Activated CD8-positive, alpha-beta memory T cell treated with anti-CD3 and anti-CD28 coated beads, Interleukin-2, amount 50 U/mL, for 48 hours (primary cell): ENCODE measurements at places on chromosomes 5 and 9.

DNA sequence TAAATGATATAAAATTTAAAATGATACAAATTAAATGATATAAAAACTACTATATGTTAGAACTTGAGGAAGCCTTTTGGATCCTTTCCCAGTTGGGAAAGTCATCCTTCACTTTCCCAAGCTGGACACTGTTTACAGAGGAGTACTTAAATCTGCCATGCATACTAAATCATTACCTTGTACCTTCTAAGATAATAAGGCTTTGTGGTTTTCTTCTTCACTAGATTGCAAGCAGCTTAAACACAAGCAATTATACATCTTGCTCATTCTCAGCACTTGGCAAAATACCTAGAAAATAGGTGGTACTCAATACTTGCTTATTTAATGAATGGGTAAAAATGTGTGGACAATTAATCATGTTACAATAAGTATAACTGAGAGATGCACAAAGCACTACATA is 666.8 kb downstream of the PTPRD start:
- no peak for DNase-seq

DNA sequence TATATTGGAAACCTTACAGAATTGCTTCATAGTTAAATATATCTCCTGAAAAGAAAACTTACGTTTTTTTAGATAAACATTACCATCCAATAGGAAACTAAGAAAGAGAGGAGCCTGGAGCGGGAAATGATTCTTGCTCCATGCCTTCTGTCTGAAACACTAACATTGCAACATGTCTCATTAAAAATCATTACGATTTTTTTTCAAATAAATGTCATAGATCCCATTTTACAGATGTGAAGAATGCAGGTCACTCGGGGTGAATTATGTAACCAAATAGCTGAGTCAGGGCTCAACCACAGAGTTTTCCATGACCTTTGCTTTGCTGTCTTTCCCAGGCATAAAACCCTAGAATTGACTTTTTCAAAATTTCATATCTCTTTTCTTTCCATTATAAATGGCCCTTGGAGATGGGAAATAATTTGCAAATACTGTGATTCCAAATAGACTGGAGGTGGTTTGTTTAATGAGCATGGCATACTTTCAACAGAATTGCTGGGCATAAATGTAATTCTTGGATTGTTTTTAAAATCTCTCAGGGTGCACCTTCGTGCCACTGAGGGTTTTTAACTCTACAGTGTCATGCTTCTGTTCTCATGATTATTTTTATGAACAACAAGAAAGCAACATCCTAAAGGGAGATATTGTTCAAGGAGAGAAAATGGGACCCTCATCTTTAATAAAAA is 302.8 kb downstream of the EBF1 start:
- no peak for DNase-seq

GRCh38 chr5:149113669-149114068 is 27.6 kb upstream of the ABLIM3 start:
- DNase-seq, result no peak

DNA sequence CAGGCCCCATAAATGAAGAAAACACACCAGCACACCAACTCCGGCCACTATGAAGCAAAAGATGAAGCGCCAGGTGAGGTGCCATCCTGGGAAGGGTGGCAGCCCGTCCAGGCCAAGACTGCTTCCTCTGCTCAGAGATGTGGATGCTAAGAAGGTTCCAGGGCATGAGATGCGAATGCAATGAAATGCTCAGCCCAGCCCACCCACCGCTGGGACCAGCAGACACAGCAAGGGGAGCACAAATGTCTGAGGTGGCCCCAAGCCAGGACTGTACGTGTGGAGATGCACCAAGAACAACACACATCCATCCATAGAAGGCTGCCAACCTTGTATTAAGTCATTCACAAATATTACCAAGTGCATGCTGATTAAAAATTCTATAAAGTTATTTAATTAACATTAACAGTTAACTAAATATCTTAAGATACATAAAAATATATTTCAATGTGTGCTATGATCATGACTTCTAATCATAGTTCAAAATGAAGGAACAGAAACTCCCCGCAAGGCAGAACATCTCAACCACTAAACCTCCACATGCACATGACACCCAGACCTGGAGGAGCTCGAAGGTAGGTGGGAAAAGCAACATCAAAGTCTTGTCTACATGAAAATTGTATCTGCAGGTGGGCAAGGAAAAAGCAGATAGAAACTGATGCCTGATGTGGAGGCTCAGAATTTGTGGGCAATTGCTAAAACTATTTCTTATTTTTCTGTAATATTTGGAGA is 43.7 kb downstream of the BICD2 start:
- no peak for DNase-seq

GRCh38 chr5:136236479-136237083 is 43.6 kb upstream of the SMIM32 start:
- DNase-seq, result no peak

DNA sequence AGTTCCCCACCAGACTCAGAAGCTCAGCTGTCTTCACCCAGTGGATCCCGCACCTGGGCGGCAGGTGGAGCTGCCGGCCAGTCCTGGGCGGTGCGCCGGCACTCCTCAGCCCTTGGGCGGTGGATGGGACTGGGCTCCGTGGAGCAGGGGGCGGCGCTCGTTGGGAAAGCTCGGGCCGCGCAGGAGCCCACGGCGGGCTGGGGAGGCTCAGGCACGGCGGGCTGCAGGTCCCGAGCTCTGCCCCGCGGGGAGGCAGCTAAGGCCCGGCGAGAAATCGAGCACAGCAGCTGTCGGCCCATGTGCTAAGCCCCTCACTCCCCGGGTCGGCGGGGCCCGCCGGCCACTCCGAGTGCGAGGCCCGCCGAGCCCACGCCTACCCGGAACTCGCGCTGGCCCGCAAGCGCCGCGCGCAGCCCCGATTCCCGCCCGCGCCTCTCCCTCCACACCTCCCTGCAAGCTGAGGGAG is 560.0 kb downstream of the BRINP1 start:
- no peak for DNase-seq

GRCh38 chr5:131791866-131792265 is 5.0 kb downstream of the FNIP1 start:
- DNase-seq, result no peak

DNA sequence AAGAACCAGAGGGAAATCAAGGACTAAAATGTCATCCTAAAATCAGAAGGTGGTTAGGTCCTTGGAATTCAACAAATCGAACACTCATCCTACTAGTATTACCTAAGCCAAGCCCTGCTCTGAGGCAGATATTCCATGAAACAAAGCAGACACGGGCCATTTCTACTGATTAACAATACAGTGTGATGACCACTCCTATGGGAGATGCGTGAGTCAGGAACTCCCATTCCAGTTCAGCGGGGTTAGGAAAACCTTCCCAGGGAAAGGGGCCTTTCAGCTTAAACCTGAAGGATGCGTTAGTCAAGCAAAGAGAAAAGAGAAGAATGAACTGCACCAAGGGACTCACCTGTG is 117.8 kb upstream of the LHFPL2 start:
- no peak for DNase-seq

- DNase-seq, result no peak
Measured at GRCh38 chr5:5480481-5481111, 58.1 kb downstream of the ICE1 start.

- no peak for DNase-seq
Measured at GRCh38 chr5:124729720-124730359, 16.6 kb downstream of the ZNF608 start.

DNA sequence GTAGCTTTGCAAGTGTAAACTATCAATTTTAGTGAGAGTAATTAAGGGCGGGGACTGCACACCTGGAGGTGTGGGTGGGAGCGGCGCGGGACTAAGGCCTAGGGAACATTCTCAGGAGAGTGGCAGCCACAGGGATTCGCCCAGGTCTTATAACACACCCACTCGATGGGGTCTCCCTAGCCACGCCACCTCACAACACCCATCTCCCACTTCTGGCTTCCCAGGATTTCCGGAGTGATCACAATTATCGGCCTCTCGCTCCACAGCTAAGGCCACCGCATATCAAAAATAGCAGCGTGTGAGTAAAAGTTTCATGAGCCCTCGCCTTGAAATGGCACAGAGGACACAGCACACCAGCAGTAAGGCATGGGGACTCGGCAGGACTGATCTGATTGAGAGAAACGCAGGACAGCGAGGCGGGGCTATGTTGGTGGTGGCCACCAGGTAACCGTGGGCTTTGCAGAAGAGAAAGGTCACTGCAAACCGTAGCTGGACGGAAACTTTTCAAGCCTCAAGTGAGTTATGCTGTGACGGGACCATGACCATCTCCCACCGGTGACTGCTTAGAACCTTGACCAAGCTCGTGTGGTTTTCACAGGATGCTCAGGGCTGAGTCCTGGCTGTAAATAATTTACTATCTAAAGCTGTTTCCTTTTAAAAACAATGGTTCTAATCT is 1.1 kb upstream of the LPAR1 start:
- DNase-seq, result no peak

GRCh38 chr5:78360924-78361630 is 660 bp downstream of the SCAMP1 start:
- peak; percentile 82 for DNase-seq

- DNase-seq, result no peak
Measured at GRCh38 chr5:154755361-154756008, at the start of gene LARP1. TSS of gene LARP1 (plus strand) at chr5:154755377. CDS start at chr5:154755758, 381 bp downstream.

GRCh38 chr5:96633820-96634219 is 28.4 kb upstream of the CAST start:
- no peak for DNase-seq

- DNase-seq, result no peak
Measured at GRCh38 chr5:102106599-102106998, 189.5 kb downstream of the SLCO4C1 start.

GRCh38 chr5:134026521-134027287 is 21.9 kb upstream of the VDAC1 start:
- DNase-seq, result peak; percentile 70

DNA sequence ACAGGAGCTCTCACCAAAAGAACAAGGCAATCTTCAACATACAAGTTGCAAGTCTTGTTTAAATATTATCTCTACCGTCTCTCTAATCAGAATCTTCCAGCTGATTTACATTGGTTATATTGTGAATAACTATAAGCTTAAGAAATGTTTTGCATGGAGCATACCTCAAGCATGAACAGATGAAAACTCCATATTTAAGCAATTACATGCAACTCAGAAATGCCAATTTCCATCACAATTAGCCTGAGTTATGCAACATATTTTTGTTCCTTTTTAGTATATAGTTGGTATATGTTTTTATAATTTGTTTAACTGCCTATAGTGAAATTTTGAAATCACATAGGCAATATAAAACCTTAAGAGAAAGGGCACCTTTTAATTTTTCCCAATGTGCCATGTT is 142.5 kb downstream of the DENND1A start:
- DNase-seq, result no peak

DNA sequence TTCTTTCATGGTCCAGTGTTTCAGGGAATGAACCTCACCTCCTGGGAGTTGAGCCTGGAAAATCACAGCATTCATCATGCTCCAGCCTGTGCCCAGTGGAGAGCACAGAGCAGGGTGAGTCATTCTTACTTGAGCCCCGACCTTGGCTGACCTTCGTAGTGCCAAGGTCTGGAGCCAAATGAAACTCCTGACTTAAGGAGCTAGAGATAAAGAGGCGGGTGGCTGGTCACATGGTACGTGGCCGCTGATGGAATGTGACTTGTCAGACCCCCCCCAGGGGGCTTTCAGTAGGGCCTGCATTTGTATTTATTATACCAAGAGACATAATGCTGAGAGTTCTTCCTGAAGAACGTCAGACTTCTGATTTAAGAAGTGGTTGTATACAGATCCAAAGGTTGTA is 15.0 kb upstream of the PIP5K1B start:
- no peak for DNase-seq

DNA sequence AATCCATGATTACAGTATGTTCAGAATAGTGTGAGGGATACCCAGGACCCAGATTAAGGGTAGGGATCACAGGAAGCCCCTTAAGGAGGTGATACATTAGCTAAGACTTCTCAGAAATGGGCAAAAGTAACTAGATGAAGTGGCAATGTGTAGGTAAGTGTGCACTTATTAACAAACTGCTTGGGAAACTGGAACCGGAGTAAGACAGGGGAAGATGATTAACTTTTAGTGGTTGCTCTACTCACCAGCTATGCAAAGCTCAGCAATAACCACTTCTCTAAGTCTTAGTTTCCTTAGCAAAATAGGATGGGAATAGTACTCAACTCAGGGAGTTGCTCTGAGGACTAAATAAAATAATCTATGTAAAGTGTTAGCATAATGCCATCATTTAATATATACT is 182.2 kb downstream of the MCTP1 start:
- no peak for DNase-seq

DNA sequence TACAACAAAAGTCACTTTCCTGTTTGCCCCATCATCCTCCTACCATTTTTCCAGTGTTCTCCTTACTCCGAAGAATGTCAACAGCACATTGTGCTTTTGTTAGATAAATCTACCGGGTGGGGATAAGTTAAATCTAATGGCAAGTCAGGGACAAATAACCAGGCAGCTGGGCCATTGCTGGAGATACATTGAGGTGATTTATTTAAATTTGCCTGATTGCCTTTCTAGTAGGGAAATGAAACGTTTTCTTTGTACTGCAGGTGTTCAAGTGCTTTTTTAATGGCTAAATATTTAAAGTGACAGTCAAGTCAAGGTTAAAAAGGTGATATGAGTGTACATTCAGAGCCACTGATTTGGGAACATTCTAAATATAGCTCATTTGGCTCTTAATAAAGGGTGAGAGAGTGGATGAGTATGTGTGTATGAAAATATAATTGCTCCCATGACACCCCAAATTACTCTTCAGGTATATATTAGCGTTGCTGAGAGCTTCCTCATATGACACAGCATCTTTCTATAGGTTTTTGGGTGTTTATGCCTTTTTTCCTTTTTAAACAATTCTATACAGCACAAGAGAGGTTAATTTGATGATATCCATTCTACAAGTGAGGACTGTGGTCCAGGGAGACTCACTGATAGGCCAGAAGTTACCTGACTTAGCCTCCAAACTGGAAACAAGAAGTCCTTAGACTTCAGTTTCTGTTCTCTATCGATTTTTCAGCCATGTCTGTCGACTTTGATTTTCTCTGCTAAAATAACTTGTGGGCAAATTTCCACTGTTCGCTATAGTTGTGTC is 51.9 kb downstream of the DMRT2 start:
- no peak for DNase-seq

GRCh38 chr5:72711351-72711750 is 105.1 kb upstream of the TNPO1 start:
- no peak for DNase-seq

DNA sequence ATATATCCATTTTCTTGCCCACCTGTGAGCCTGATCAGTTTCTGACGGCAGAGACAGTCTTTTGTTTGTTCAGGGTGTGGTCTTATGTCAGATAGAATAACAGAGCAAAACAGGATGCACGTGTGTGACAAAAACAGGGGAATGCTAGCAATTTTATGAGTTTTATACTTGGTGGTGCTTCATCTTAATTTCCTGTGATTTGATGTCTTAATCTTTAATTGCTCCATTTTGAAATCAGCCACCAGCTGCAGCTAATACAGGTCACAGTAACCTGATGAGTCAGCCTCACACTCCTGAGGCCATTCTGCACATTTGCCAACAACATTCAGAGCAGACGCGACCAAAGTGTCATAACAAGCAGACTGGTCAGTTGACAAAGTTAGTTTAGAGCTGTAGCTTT is 42.3 kb upstream of the JMY start:
- no peak for DNase-seq
